ENCODE measurements at places on chromosomes 12 and 14. TPM values are rescaled to one million over a fixed set of nuclear protein-coding genes. Genes with fewer than 3 reads are reported as not detected.

- DNase-seq = no peak
Measured at GRCh38 chr12:113862590-113863454, 103.3 kb downstream of the RBM19 start.

DNA sequence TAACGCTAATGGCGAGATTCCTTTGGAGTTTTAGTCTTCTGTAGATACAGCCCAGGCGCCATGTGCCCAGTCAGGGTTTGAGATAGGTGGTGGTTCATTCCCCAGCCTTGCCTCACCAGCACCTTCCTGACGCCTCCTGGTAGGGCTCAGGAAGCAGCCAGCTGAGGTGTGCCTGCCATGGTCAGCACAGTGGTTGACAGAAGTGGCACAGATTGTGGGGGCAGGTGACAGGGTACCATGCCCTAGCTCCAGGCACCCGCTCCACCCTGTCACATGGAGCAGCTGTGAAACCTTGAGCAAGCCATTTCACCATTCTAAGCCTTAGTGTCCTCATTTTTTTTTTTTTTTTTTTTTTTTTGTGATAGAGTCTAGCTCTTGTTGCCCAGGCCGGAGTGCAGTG is 45.6 kb downstream of the EVL start:
- DNase-seq = no peak

DNA sequence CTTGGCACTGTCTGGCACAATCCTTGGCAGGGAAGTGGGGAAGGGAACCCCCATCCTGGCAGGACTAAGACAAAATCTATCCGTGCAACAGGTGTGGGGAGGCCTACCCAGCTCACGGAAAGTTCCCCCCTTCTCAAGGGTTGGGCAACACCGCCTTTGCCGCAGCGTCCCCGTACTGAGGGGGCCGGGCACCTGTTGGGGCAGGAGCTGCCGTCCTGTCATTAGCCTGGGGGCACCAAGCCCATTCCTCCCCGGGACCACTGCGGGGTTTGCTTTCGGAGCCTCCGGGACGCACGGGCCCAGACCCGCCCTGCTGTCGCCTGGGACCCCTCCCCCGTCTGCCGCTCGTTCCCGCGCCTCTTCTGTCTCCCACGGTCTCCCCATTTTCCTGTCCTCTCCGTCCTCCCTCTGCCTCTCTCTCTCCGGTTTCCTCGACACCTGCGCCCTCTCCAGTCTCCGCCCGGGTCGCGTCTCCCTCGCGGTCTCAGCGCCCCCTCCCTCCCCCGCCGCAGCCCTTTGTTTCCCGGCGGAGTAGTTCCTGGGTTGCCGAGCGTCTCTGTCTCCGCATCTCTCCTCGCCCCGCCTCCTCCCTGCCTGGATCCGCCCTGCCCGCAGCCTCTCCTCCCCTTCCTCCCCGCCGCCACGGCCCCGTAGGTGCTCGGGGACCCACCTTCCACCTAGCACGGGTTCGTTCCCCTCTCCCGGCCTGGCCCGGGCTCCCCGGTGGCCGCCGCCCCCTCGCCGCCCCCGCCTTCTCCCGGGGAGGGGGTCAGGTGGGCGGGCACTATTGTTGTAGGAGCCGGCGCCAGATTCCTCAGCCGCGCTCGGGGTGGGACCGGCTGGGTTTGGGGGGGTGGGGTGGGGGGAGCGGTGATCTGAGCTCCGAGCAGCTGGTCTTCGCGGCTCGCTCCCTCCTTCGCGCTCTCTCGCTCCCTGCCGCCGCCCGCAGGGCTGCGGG is at the start of gene CACNB3:
CACNB3 (plus strand) TSS at position 624 of the 958 bp plus-strand sequence. CDS start 434 bp downstream, outside the sequence.
- DNase-seq = peak; percentile 77

- no peak for DNase-seq
Measured at GRCh38 chr12:113891739-113892520, 74.2 kb downstream of the RBM19 start.

DNA sequence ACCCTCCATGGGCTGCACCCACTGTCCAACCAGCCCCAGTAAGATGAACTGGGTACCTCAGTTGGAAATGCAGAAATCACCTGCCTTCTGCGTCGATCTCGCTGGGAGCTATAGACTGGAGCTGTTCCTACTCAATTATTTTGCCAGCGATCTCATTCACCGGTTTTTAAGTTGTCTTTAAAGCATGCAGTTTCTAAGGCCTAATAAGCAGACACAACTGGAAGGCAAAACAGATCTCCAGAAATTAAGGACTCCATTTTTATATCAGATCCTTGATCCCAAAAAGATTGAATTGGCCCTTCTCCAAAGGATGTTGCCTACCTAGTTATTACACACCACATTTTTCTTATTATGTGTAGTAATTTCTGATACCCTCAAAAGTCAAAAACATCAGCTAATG is 131.4 kb downstream of the KCNMB4 start:
- no peak for DNase-seq

DNA sequence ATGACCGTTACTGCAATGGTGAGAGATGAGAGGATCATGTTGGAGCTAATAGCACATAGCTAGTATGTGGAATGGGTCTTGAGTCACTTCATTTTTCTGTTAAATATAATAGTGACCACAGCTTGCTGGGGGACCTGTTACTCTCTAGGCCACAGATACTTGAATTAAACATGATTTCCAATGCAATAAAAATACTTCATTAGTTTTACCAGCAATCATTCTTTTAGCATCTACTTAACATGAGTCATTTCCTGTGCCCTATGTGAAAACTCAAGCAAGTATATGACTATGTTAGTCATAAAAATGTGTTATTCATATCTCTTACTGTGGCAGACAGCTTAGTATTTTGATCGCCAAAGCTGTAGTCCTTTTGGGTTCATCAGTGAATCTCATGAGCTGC is 798.8 kb downstream of the SLC16A7 start:
- DNase-seq = no peak

GRCh38 chr12:85280984-85281630 is 1.1 kb downstream of the ALX1 start:
- no peak for DNase-seq

DNA sequence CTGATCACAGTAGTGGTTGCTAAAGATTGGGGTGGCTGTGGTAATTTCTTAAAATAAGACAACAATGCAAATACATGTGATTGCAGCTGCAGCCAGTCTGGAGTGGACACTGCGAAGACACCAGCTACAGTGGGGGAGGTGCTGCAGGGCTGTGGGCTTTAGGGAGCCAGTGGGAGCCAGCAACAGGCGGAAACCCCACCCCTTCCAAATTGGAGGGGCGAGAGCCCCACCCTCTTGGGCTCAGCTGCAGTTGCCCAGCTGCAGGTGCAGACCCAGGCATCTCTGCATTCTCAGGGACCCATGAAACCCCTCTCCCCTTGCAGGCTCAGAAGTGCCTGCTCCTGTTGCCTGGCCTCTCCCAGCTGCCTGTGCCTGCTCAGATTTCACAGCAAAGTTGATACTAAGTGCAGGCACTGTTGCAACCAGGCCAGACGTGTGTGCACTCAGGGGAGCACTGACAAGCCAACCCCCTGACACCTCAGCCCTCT is 104.8 kb downstream of the MYF5 start:
- no peak for DNase-seq

GRCh38 chr14:35786856-35787255 is 22.2 kb downstream of the RALGAPA1 start:
- no peak for DNase-seq

GRCh38 chr12:75913502-75914351 is 117.8 kb downstream of the PHLDA1 start:
- no peak for DNase-seq

Gene IFI27
- total RNA-seq = 3.0 TPM

GRCh38 chr12:29971446-29971845 is 187.7 kb upstream of the TMTC1 start:
- DNase-seq = no peak

DNA sequence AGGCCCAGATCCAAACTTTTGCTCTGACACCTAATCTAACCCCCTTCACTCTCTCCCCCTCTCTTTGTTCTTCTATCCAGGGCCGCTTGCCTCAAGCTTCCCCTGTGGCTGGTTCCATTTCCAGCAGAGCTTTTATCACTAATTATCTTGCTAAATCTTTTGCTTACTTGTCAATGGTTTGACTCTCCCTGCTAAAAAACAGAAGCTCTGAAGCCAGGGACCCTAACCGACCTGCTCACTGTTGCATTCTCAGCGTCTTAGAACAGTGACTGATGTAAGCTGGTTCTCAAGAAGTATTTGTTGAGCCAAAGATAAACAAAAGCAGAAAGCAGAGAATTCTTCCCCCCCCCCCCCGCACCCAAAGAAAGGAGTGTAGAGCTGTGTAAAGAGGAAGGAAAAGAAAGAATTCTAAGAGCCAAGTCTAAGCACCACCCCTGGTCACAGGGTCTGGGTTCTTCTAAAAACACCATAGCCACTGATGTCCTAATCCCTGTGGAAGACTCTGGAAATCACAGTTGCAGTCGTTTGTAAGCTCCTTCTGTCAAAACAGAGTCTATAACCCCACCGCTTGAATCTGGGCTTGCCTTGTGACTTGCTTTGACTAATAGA is 385.8 kb downstream of the MED13L start:
- no peak for DNase-seq

Gene SERPINA12
- total RNA-seq = not detected

DNA sequence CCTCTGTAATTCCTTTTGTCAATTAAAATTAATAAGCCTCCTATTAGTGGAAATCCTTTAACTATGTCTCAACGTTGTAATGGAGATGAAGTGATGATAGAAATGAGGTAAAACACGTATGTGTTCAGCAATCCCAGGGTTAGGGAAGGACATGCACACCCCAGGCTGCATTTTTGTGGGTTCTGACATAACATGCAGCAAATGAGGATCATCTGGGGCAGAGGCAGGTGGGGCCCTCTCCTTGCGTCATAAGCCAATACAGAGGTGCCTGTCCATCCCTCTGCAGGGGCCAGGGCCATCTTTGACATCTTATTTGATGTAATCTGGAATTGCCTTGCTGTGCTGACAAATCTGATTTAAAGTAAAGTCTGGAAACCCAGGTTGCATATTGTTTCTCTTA is 73.2 kb downstream of the MYRFL start:
- DNase-seq = no peak

Data from activated naive CD4-positive, alpha-beta T cell treated with anti-CD3 and anti-CD28 coated beads, Interleukin-2, amount 50 U/mL, for 72 hours (primary cell).